ENCODE measurements at places on chromosomes 1 and 21.

- DNase-seq = no peak
Measured at GRCh38 chr1:20936216-20936615, 149.1 kb upstream of the HP1BP3 start.

DNA sequence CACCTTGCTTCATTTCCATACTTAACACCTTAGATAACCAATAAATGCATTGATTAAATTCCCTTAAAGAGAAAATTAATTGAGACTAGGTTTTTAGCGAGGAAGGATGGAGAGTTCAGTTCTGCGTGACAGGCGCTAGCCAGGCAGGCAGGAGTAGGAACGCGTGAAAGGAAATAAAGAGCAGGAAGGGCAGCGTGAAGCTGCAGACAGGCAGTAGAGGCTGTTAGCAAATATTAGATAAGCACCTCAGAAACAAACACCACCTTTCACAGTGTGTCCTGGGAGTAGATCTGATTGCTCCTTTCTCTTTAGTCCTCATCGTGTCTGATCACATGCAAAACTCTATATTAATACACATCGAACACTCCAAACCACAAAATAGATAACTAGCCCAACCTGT, 282.7 kb upstream of the ADGRL2 start:
- DNase-seq = no peak

DNA sequence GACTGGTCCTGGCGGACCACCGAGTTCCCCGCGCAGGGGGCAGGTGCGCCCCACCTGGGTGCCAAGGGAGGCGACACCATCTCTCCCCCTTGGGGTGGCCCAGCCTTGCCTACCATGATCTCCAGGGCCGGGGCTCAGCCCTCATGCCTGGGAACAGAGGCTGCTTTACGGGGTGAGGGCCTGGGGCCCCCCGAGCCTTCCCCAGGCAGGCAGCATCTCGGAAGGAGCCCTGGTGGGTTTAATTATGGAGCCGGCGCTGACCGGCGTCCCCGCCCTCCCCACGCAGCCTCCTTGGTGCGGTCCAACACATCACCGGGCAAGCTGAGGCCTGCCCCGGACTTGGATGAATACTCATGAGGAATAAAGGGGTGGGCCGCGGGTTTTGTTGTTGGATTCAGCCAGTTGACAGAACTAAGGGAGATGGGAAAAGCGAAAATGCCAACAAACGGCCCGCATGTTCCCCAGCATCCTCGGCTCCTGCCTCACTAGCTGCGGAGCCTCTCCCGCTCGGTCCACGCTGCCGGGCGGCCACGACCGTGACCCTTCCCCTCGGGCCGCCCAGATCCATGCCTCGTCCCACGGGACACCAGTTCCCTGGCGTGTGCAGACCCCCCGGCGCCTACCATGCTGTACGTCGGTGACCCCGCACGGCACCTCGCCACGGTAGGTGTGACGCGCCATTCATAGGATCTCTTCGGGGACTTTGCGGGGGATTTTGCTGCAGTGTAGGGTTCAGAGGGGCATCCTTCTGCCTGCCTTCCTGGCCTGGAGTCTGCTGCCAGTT, 38.2 kb downstream of the TP73 start:
- DNase-seq = no peak

DNA sequence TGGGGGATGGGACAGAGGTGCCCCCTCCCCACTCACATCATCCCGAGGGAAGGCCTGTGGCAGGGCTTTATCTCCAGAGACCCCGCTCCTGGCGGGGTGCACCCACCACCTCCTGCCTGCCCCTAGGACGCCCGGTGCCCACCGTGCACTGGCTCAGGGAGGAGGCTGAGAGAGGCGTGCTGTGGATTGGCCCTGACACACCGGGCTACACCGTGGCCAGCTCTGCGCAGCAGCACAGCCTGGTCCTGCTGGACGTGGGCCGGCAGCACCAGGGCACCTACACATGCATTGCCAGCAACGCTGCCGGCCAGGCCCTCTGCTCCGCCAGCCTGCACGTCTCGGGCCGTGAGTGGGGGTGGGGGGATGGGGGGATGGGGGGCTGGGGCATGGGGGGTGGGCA, 71.7 kb downstream of the TRIM11 start:
- DNase-seq = no peak

DNA sequence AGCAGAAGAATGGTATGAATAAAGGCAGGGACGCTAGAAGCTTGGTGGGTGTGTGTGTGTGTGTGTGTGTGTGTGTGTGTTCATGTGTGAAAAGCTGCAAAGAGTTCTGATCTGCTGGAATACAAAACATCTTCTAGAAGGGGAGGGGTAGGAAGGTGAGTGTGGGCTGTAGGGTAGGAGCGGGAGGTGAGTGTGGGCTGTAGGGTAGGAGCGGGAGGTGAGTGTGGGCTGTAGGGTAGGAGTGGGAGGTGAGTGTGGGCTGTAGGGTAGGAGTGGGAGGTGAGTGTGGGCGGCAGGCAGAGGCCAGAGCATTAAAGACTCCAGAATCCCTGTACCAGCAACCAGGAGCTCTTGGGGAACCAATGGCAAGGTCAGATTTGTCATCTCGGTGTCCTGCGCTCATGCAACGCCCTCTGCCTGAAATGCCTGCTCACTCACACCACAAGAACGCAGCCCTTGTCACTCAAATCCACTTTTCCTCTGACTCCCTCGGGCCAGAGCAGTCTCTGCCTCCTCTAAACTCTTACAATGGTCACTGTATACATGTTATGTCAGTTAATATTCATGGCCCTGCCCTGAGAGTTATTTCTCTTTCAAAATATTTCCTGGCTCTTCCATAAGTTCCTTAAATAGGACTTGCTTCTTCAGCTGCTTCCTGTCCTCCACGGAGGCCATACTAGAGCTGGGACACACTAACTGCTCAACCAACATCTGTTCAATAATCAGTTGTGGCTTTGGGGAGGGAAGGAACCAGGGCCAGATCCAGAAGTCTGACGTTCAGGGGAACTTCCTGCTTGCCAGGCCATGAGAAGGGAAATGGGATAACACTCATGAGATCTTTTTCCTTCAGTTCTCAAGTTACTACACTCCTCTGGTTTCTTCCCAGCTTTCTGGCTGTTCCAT, 53.6 kb upstream of the ZNF644 start:
- no peak for DNase-seq

- DNase-seq = no peak
Measured at GRCh38 chr1:24386241-24386640, 27.3 kb downstream of the STPG1 start.

GRCh38 chr1:157262891-157263290, 124.7 kb upstream of the ETV3 start:
- DNase-seq = no peak

- DNase-seq = no peak
Measured at GRCh38 chr1:32684167-32684811, 18.3 kb downstream of the SYNC start.

DNA sequence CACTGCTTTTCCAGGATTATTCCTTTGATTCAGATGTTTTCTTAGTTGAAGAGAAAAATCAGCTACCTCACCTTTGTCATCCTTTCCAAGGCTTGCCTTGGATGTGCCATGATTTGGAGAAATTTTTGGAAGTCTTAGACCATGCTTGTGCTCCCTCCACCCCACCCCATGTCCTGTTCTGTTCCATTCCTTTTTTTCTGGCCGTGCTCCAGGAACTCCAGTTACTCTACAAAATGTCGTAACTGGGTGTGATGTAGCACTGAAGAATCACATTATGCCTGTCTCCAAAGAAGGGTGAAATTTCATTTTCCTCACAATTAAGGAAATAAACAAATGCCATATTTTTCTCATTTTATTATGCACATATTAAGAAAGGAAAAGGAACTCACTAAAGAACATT, 217.8 kb upstream of the ZRANB2 start:
- DNase-seq = no peak

- DNase-seq = no peak
Measured at GRCh38 chr1:17610713-17611112, 71.2 kb downstream of the ARHGEF10L start.

DNA sequence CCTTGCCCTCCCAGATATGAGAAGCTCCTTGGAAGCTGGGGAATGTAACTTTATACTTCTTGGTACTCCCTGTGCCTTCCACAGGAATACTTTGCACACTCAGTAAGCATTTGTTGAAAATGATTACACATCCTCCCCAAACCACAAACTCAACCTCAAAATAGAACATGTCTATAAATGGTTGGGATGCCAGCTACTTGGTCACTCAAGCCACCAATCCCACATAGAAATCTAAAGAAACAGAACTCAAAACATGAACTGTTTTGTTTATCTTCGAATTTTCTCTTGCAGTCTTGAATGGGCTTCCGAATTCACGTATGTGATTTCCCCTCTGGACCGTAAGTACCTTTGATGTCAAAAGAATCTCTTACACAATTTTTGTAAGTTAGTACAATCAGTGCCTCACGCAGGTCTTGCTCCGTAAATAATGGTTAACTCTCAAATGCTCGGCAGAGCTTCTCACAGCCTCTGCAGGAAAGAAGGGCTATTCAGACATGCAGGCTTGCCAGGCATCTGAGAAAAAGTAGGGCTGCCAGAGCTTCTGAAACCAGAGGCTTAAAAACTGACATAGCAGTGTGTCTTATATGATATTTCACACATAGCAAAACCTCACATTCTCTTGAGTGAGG, 26.9 kb downstream of the SORT1 start:
- DNase-seq = no peak

DNA sequence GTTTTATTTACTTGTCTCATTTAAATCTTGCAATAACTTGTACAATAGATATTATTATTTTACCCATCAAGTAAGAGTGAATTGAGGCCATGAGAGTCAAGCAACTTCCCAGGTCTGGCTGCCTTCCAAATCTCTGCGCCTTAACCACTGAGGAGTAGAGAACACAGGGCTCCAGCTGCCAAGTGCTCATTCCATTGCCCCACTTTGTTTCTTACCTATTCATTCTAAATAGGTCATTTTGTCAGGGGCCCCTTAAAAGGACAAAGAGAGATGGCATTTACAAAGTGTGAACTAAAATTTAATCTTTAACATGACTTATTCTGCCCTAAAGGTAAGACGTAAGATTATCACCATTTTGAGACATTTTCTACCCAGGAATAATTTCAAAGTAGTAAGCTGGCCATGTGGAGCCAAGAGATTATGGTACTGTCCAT, 3.5 kb downstream of the PPP1R15B start:
- DNase-seq = no peak

DNA sequence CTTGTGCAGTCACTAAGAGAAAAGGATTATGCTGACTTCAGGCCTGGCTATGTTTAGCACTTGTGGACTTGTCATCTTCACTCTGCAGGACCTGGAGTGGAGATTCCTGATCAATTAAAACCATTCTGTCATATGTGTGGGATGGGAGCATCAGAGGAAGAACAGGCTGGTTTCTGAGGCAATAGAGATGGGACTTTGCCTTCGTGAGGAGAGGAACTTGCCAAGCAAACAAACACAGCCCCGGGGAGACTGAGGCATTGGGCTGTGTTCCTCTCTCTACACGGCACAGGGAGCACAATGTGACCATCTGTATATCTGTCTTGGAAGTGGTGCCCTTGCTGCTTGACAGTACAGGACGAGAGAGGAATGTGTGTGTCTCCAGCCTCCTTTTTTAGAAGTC, 23.1 kb downstream of the VASH2 start:
- DNase-seq = no peak

- no peak for DNase-seq
Measured at GRCh38 chr1:19072285-19072981, 116.0 kb upstream of the IFFO2 start.

DNA sequence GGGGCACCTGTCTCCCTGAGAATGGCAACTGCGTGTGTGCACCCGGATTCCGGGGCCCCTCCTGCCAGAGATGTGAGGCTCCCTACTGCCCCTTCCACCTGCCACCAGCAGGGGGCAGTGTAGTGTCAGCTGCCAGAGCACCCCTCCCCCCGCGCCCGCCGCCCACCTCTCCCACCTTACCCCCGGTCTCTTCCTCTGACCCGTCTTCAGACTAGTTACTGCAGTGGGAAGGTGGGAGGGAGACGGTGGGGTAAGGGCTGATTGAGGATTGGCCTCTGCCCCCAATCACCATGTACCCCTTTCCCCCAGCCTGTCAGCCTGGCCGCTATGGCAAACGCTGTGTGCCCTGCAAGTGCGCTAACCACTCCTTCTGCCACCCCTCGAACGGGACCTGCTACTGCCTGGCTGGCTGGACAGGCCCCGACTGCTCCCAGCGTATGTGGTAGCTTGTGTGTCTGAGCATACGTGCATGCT, 10.1 kb upstream of the LRRC71 start:
- no peak for DNase-seq
